ENCODE measurements at places on chromosomes 16 and 17. TPM values are rescaled to one million over a fixed set of nuclear protein-coding genes. Genes with fewer than 3 reads are reported as not detected.
A peak's percentile ranks its signal among the peaks of the same experiment; 100 is the strongest.

- peak overlapping the region; percentile 97 for H3K27ac ChIP-seq
- H3K4me1 ChIP-seq: peaks cover 70% of the 10 kb centered on the region
- H3K36me3 ChIP-seq: no peaks in the 10 kb centered on the region
- no peak for DNase-seq
- H3K27me3 ChIP-seq: no peaks in the 10 kb centered on the region
These were observed 40.2 kb downstream of the CDRT15 start for GRCh38 chr17:14196377-14196997.

GRCh38 chr16:73046849-73047214, 1.1 kb downstream of the ZFHX3 start:
- peaks cover 57% of the 10 kb centered on the region for H3K27me3 ChIP-seq
- H3K27ac ChIP-seq: no peak overlapping the region
- H3K4me1 ChIP-seq: peaks cover 6% of the 10 kb centered on the region
- no peak for DNase-seq
- no peak overlapping the region for H3K4me3 ChIP-seq
- H3K36me3 ChIP-seq: no peaks in the 10 kb centered on the region

DNA sequence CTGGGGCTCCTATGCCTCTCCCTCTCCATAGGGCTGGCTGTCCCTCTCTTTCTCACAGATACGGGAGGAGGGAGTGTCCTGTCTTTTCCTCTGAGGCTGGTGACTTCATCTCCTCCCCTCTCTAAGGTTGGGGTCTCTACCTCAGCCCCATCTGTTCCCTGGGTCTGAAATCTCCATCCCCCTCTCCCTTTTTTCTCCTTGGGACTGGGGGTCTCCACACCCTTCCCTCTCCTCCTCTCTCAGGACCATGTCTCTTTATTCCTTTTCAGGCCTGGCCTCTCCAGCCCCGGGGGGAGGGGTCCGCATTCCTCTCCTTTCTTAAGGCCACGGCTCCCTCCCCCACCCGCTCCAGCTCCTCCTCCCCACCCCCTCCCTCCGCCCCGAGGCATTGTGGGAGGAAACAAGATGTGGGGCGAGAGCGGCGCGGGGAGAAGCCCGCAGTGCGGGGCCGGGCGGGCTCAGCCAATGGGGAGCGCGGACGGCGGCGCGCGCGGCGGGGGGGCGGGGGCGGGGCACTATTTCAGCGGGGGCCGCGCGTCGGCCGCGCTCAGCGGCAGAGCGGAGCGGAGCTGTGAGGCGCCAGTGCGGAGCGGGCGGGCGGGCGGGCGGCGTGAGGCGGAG, at the start of gene DYNLL2:
TSS of gene DYNLL2 (plus strand) at position 550 of the 621 bp plus-strand sequence. CDS start 3,672 bp downstream, outside the sequence.
- peak within 1 kb of the TSS; percentile 89 for H3K27ac ChIP-seq
- peaks cover 28% of the 10 kb centered on the region for H3K4me1 ChIP-seq
- peaks cover 13% of the 10 kb centered on the region for H3K27me3 ChIP-seq
- peak; percentile 82 for DNase-seq
- peaks cover 3% of the 10 kb centered on the region for H3K36me3 ChIP-seq
- H3K4me3 ChIP-seq: peak within 1 kb of the TSS; percentile 89

GRCh38 chr17:9937901-9938300, 32.8 kb upstream of the RCVRN start:
- peaks cover 6% of the 10 kb centered on the region for H3K27me3 ChIP-seq
- no peak for DNase-seq
- no peak overlapping the region for H3K4me3 ChIP-seq
- H3K36me3 ChIP-seq: no peaks in the 10 kb centered on the region
- no peaks in the 10 kb centered on the region for H3K4me1 ChIP-seq

DNA sequence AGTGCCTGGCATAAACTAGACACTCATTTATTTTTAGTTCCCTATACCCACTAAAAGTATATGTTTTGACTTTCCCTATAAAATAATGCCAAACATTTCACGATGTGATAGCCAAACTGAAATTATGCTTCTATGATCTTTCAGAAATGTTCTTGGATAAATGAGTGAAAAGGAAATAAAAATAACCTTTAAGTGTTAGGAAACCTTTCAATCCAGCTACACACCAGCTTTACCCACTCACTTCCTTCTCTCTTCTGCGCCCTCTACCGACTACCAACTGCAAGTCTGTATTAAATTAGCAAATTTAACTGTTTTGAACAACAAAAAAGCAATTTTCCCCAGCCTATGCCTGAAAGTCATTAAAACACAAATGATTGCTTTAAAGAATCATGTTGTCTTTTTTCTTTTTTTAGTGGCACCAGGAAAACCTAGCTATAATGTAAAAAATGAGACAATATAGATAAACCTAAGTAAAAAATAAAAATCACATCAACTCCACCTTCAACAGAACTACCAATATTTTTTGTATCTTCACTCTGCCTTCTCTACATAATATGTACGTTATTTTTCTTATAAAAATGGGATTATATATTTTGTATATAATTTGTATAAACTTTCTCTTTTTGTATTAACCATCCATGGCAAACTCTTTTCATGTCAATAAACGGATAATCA, 13.2 kb upstream of the TMEM100 start:
- peaks cover 10% of the 10 kb centered on the region for H3K4me1 ChIP-seq
- peaks cover 42% of the 10 kb centered on the region for H3K27me3 ChIP-seq
- H3K36me3 ChIP-seq: peaks cover 3% of the 10 kb centered on the region
- no peak overlapping the region for H3K27ac ChIP-seq

- H3K4me3 ChIP-seq: no peak overlapping the region
- peaks cover 19% of the 10 kb centered on the region for H3K4me1 ChIP-seq
- H3K27ac ChIP-seq: no peak overlapping the region
- DNase-seq: no peak
These were observed 41.4 kb upstream of the CIBAR2 start for GRCh38 chr16:85153656-85154091.

- DNase-seq: no peak
- peaks cover 33% of the 10 kb centered on the region for H3K27me3 ChIP-seq
- H3K4me3 ChIP-seq: no peak overlapping the region
- peaks cover 4% of the 10 kb centered on the region for H3K36me3 ChIP-seq
- peaks cover 3% of the 10 kb centered on the region for H3K4me1 ChIP-seq
- no peak overlapping the region for H3K27ac ChIP-seq
These were observed 28.6 kb downstream of the C16orf74 start for GRCh38 chr16:85722128-85722893.

- no peak overlapping the region for H3K4me3 ChIP-seq
- H3K27ac ChIP-seq: no peak overlapping the region
- peaks cover 63% of the 10 kb centered on the region for H3K27me3 ChIP-seq
- peaks cover 8% of the 10 kb centered on the region for H3K36me3 ChIP-seq
- no peak for DNase-seq
- no peaks in the 10 kb centered on the region for H3K4me1 ChIP-seq
These were observed 9.0 kb downstream of the TMEM92 start for GRCh38 chr17:50283246-50283645.

DNA sequence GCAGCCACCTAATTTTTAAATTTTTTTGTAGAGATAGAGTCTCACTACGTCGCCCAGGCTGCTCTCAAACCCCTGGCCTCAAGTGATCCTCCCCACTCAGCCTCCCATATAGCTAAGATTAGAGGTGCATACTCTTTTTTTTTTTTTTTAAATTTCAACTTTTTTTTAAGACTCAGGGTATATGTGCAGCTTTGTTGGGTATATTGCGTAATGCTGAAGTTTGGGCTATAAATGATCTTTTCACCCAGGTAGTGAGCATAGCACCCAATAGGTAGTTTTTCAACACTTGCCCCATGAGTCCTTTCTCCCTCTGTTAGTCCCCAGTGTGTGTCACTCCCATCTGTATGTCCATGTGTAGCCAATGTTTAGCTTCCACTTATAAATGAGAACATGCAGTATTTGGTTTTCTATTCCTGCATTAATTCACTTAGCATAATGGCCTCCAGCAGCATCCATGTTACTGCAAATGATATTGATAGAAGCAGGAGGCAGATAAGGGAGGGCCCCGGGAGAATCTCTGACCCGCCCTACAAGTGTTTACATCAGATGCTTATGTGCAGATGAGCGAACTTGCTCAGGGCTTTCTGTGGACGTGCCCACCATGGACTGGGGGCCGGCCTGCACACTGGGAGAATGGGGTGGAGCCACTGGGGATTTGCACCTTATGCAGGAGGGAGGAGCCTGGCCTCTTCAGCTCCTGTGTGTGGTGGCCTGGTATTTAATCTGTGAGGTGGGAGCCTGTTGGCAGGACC, 110.3 kb upstream of the ZKSCAN2 start:
- H3K27me3 ChIP-seq: peaks cover 39% of the 10 kb centered on the region
- H3K4me1 ChIP-seq: no peaks in the 10 kb centered on the region
- H3K27ac ChIP-seq: no peak overlapping the region
- no peak for DNase-seq

GRCh38 chr16:48885471-48885870, 275.5 kb upstream of the N4BP1 start:
- H3K4me1 ChIP-seq: no peaks in the 10 kb centered on the region
- no peak for DNase-seq
- no peaks in the 10 kb centered on the region for H3K36me3 ChIP-seq
- no peak overlapping the region for H3K4me3 ChIP-seq
- H3K27me3 ChIP-seq: no peaks in the 10 kb centered on the region

DNA sequence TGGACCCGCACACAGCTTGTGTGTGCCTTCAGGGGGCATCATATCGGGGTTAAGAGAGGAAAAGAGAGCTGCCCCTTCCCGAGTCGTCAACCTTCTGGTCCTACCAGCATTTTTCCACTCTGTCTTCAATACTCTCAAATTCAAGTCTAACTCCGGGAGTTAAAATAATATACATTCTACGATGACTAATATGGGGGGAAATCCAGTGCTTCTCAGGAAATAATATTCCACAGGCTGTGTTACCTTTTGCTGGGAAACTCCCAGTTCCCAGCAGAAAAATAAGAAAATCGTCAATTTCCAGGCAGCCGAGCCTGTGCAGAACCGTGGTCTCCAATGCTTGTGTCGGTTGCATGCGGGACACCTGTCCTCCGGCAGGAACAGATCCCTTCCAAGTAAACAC, 105.0 kb upstream of the FOXF1 start:
- H3K27me3 ChIP-seq: peaks cover 22% of the 10 kb centered on the region
- H3K27ac ChIP-seq: no peak overlapping the region
- no peak overlapping the region for H3K4me3 ChIP-seq
- DNase-seq: no peak
- H3K4me1 ChIP-seq: no peaks in the 10 kb centered on the region

- H3K27me3 ChIP-seq: no peaks in the 10 kb centered on the region
- peak overlapping the region; percentile 19 for H3K27ac ChIP-seq
- no peak overlapping the region for H3K4me3 ChIP-seq
- H3K4me1 ChIP-seq: peaks cover 35% of the 10 kb centered on the region
These were observed 85.7 kb downstream of the CMIP start for GRCh38 chr16:81530296-81530721.

DNA sequence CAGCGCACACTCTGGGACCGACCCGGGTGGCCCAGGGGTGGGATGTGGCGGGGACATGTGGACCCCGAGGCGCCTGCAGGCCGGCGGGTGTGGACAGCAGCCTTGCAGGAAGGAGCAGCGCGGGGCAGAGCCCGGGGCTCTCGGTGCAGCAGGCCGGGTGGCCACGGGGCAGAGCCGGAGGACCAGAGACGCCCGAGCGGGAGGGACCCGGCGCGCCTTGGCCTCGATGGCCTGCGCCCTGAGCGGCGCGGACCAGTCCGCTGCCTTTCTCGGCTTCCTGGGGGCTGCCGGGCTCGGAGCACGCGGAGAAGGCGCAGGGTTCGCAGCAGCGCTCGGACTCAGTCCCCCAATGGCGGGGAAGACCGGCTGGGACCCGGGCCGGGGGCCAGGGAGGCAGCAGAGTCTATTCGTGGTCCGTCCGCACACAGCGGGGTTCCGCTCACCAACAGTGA, 43.4 kb downstream of the OSBPL7 start:
- H3K4me1 ChIP-seq: peaks cover 3% of the 10 kb centered on the region
- no peak for DNase-seq
- peaks cover 53% of the 10 kb centered on the region for H3K27me3 ChIP-seq
- H3K36me3 ChIP-seq: peaks cover 4% of the 10 kb centered on the region
- no peak overlapping the region for H3K4me3 ChIP-seq

DNA sequence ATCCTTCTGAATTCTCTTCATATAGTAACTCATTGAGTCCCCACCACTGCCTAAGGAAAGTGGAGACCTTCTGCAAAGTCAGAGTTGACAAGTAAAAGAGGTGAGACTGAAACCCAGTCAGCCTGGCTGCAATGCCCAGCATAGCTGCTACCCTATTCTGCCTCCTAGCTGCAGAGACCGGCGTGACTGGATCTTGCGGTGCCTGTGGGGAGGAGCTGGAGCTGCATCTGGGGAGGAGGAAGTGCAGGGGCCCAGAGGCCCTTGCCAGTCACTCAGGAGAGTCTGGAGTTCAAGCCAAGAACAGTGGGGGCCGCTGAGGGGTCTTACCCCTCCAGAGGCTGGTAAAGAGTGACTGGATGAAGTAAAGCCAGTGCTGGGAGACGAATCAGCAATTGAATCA, 35.0 kb upstream of the ZNF423 start:
- no peak overlapping the region for H3K4me3 ChIP-seq
- no peak for DNase-seq
- peaks cover 4% of the 10 kb centered on the region for H3K36me3 ChIP-seq

- no peaks in the 10 kb centered on the region for H3K36me3 ChIP-seq
- H3K27me3 ChIP-seq: no peaks in the 10 kb centered on the region
- peaks cover 52% of the 10 kb centered on the region for H3K4me1 ChIP-seq
- peak overlapping the region; percentile 90 for H3K4me3 ChIP-seq
These were observed 32.7 kb downstream of the CDK5R1 start for GRCh38 chr17:32519228-32520103.

- H3K27ac ChIP-seq: no peak overlapping the region
- H3K4me3 ChIP-seq: peak overlapping the region; percentile 57
- peaks cover 20% of the 10 kb centered on the region for H3K4me1 ChIP-seq
- no peak for DNase-seq
These were observed 45.5 kb downstream of the TBC1D16 start for GRCh38 chr17:79990051-79990592.

GRCh38 chr17:72392056-72393010, 271.5 kb downstream of the SOX9 start:
- no peaks in the 10 kb centered on the region for H3K4me1 ChIP-seq
- H3K27ac ChIP-seq: no peak overlapping the region
- no peak for DNase-seq
- no peaks in the 10 kb centered on the region for H3K27me3 ChIP-seq
- H3K4me3 ChIP-seq: no peak overlapping the region

- H3K27me3 ChIP-seq: no peaks in the 10 kb centered on the region
- H3K36me3 ChIP-seq: no peaks in the 10 kb centered on the region
- peak overlapping the region; percentile 88 for H3K4me3 ChIP-seq
- peaks cover 9% of the 10 kb centered on the region for H3K4me1 ChIP-seq
- no peak for DNase-seq
These were observed 623 bp downstream of the E4F1 start for GRCh38 chr16:2223942-2224486.

GRCh38 chr16:55184052-55184451, 140.0 kb upstream of the IRX6 start:
- no peak for DNase-seq
- H3K27me3 ChIP-seq: peaks cover 16% of the 10 kb centered on the region
- H3K4me3 ChIP-seq: no peak overlapping the region
- H3K36me3 ChIP-seq: no peaks in the 10 kb centered on the region

The DNAI2 gene
- total RNA-seq: 4.1 TPM

The HOXB5 gene
- not detected for total RNA-seq

The FOXC2 gene
- not detected for total RNA-seq

The TIMP2 gene
- 4.1 TPM for total RNA-seq

The PHKB gene
- 59.5 TPM for total RNA-seq

The TEX14 gene
- 0.42 TPM for total RNA-seq

The GRB7 gene
- total RNA-seq: not detected

The MRPS7 gene
- total RNA-seq: 33.9 TPM

The MAP2K6 gene
- 16.3 TPM for total RNA-seq

The RGS9 gene
- total RNA-seq: 4.2 TPM

The C17orf78 gene
- not detected for total RNA-seq

The PROCA1 gene
- 6.3 TPM for total RNA-seq

The ZPBP2 gene
- total RNA-seq: 0.37 TPM

The RHBDF1 gene
- not detected for total RNA-seq

The DLX4 gene
- total RNA-seq: not detected

The CHRNB1 gene
- total RNA-seq: 7.0 TPM

The SPAG9 gene
- 77.0 TPM for total RNA-seq

The DDX19B gene
- total RNA-seq: 28.7 TPM

The SYT17 gene
- not detected for total RNA-seq
